ENCODE measurements at places on chromosomes 3 and 15. TPM values are rescaled to one million over a fixed set of nuclear protein-coding genes. Genes with fewer than 3 reads are reported as not detected.

Gene EFCC1
- 1.1 TPM for total RNA-seq

Gene CPN2
- not detected for total RNA-seq

Gene STRA6
- total RNA-seq = 17.3 TPM

Gene STAC
- total RNA-seq = 13.7 TPM

Gene ANKRD63
- not detected for total RNA-seq

Gene RASGRP1
- 16.3 TPM for total RNA-seq

Gene CHRM5
- 6.8 TPM for total RNA-seq

Gene DPPA2
- not detected for total RNA-seq

Gene MKRN2OS
- not detected for total RNA-seq

Gene PRSS50
- total RNA-seq = 1.2 TPM

Gene CPNE9
- total RNA-seq = 3.8 TPM
